ENCODE measurements at places on chromosomes 5 and 9.

DNA sequence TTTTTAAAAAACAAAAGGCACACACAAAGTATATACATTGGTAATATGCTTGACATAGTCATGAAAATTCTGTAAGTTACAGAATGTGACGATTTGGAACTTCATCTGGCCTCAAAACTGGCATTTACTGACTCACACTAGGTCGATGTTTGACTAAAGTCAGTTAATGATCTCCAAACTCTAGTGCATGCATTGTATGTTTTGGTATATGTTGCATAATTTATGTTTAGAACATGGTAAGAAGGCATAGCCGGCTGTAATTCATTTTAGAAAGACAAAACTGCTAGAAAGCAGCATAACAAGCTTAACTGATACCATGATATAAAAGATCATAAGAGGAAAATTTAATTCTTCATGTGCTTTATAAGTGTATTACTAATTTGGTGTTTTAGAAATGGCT is 58.6 kb upstream of the RICTOR start:
- no peak for DNase-seq

DNA sequence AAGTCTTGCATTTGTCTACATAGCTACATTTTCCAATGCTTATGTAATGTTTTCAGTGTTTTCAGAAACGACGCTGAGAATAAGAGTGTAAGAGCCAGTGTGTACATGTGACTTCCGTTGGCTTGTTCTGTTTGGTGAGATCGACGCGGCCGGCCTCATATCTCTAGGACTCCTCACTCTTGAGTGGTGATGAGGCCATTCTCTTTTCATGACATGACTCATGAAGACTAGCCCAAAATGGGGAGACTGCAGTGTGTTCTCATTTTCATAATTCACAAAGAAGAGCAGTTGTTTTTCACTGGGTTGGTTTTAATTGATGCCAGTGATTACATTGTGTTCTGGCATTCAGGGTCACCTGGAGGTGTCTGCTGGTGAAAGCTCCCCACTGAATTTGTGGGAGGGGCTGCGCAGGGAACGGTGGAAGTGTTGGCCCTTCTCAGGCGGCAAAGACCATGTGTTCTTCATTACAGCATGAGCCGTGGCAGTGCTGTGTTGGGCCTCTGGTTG is 131.5 kb upstream of the OTULINL start:
- peak; percentile 89 for DNase-seq

GRCh38 chr5:161467703-161468102 is 78.8 kb downstream of the GABRB2 start:
- DNase-seq: no peak

- no peak for DNase-seq
Observed at GRCh38 chr5:180090769-180091546, 19.4 kb upstream of the RNF130 start.

DNA sequence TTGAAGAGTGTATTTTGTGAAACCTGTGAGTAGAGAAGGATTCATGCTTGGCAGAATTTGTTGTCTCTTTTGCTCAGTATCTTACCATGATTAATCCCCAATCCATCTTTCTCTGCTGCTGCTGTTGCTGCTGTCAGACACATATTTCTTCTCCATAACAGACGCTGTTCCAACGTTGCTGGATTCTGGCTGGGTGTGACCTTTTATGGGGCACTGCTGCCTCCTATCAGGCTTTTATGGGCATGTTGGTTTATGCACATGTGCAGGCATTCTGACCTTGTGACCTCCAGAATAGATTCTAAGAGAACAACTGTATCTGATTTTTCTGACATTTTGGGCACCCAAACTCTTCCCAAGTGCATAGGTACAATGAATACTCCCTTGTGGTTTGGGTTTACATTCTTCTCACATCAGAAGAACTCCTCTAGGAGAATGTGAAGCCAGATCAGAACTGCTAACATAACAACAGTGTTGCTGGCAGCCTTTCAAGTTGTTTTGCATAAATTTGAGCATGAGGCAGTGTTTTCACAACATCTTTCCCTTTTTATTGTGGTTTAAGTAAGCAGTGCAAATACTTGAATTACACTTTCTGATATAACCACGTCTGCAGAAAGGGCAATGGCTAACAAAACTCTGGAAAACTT is 9.2 kb upstream of the ISL1 start:
- DNase-seq: no peak

DNA sequence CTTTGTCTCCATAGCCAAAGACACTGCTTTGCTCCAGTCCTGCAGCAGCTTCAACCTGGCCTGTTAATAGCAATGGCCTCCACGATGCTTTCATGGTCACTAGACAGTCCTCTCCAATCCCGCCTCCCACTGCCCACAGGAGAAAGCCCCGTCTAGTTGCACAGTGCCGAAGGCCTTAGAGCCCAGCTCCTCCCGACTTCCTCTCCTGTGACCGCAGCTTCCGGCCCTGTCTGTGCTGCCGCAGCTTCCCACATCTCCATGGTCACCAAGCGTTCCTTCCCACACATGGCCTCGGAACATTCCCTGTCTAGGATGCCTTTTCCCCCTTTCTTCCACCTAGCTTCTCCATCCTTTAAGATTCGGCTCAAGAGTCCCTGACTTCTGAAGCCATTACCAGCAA is 23.4 kb downstream of the PCA3 start:
- no peak for DNase-seq

- DNase-seq: no peak
Observed at GRCh38 chr5:140565780-140566095, 1.1 kb downstream of the SLC35A4 start.

DNA sequence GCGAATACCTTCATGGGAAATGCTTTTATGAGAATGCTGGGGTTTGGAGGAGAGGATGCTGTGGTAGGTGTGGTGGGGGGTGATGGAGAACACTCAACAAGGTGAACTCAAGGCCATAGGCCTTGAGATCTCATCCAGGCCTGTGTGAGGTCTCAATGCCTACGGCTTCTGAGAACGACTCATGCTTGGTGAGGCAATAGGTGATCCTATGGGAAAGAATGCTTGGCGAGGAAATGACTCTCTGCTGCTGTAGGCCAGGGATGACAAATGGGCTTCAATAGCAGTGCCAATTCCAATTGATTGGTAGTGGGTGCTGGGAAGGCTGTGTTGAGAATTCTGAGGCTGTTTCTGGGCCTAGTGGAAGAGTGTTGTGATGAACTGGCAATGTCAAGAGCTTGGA is 280.2 kb upstream of the CLINT1 start:
- no peak for DNase-seq

- no peak for DNase-seq
Observed at GRCh38 chr5:163281512-163281911, 155.9 kb upstream of the CCNG1 start.

- no peak for DNase-seq
Observed at GRCh38 chr9:96459268-96460007, 9.5 kb downstream of the HABP4 start.

- no peak for DNase-seq
Observed at GRCh38 chr5:12951846-12952245, 992.6 kb downstream of the DNAH5 start.
